ENCODE measurements at places on chromosomes 4 and X.

- no peak for DNase-seq
These were observed 6.0 kb downstream of the PDLIM5 start for GRCh38 chr4:94457692-94458106.

GRCh38 chrX:10233696-10234095, 76.9 kb downstream of the CLCN4 start:
- no peak for DNase-seq

DNA sequence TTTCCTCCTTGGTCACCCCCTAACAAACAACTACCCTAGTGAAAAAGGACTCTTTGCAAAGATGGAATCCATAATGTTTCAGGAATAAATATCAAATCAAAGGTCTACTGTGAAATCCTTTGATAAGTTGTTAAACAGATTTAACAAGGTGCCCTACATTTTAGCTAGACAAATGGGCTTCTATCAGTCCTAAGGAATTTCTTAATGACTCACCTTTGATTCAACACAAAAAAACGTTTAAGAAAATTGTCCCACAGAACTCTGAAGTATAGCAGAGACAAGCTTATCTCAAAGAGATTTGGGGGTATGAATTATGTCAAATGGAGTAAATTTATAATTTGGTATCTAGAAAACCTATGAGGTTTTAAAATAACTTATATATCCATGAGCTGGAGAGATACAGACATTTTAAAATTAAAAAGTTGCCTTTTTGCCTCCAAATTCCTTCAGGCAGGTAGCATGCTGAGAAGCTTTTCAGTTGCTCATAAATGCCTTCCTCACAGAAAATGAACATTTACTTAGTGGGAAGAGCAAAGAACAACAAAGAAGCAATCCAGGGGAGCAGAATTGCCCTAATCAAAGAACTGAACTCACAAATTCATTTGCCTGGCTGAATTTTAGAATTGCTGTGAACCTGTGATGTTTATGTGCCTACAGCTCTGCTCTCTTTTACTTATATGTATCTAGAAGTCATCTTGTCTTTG, 649.3 kb downstream of the STPG2 start:
- DNase-seq = no peak

- DNase-seq = no peak
These were observed 577.0 kb downstream of the FAT4 start for GRCh38 chr4:125891597-125892258.

GRCh38 chrX:123169247-123169901, 14.7 kb upstream of the GRIA3 start:
- DNase-seq = no peak

GRCh38 chrX:111006116-111006515, 89.9 kb upstream of the PAK3 start:
- no peak for DNase-seq
